ENCODE measurements at places on chromosomes 12 and 14.

DNA sequence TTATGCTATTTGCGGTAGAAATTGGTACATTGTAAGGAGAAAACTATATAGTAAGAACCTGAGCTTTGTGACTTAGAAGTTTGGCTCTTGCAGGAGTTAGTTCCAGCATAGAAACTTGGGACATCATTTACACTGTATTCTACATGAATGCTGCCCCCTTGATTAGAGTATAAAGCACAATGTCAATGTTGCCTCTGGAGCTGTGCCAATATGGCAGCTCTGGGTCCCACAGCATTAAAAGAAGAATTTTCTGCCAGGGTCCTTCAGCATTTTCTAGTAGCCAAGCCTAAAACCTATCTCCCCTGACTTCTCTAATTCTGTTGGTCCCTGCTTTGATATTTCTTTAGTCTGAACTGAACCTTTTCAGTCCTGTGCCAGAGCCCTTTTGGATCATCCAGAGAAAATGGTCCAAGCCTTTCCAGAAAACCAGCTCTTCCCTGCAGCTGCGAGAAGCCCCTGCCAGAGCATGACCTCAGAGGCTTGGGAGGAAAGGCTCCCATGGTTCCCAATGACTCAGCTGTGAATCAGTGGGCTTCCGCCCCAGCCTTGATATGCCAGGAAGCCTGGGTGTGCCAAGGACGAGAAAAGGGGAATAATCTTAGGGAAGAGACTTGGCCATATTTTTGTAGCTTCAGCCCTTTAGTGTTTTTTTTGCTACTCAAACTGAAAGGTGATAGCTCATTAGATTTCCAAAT is 43.2 kb downstream of the PLEKHG7 start:
- DNase-seq: no peak

GRCh38 chr12:5123921-5124320 is 80.2 kb downstream of the KCNA5 start:
- no peak for DNase-seq

DNA sequence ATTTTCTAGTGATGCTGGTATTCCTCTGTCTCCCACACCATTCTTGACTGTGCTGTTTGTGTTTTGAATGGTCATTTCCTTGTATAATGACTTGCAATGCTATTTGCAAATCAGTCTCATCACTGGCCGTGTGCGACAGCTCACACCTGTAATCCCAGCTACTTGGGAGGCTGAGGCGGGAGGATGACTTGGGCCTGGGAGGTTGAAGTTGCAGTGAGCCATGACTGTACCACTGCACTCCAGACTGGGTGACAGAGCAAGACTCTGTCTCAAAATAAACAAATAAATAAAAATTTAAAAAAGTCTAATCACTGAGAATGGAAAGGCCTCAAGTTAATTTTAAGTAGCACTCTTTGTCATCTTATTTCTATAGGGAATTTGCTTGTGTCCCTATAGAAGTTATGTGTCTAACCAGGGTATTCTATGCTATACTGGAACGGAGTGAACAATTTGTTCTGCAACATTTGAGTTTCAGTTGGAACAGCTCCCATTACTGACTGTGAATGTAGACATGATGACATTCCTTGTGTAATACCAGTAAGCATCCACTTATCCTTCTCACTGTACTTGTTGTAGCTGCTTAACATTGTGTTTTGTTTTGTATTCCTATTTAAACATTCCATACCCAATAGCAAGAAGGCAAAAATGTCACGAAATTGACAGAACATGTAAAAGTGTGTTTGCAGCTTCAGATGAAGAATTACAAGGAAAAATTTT is 126.3 kb downstream of the MGST1 start:
- DNase-seq: no peak

DNA sequence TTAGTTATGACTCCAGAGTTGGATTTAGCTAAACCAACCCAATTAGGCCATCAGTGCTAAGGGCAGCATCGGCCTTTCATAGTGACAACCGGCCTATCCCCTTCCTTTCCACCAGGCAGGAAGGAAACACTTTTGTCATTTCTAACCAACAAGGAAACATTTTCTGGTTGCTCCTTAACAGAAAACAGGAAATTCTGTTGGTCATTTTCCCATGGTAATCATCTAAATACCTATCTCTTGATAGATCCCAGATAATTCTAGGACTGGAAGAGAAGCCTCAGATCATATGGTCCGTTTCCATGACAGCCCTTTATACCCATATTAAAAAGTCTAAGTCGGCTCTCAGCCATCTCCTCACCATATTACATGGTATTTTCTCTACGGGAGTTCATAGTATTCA is 79.2 kb upstream of the USP44 start:
- no peak for DNase-seq

GRCh38 chr12:90515199-90516175 is 439.5 kb downstream of the CCER1 start:
- DNase-seq: no peak
